ENCODE measurements at places on chromosomes 12 and 14.

- no peak for DNase-seq
Observed at GRCh38 chr14:76502638-76503037, 126.7 kb downstream of the ESRRB start.

DNA sequence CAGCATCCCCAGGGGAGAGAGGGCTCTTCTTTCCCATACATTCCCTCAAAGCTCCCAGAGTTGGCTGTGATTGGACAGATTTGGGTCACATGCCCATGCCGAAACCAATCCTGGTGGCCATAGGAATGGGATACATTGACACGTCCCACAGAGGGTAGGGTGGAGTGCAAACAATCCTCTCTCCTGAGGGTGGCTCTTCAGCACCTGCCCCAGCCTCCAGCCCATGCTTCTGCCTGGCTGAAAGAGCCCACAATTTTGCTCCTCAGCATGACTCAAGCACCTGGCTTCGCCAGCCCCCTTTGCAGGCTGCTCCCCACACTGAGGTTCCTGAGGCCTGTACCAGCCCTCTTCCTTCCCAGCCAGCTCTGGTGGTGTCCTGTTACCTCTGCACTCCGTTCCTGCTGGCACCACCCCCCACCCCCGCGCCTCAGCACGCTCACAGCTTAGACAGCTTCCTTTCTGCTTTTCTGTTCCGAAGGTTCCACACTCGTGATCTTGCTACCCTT lies 71.7 kb downstream of the CCDC92 start:
- no peak for DNase-seq

- DNase-seq: no peak
Observed at GRCh38 chr14:22981090-22981875, 1.1 kb downstream of the AJUBA start.

DNA sequence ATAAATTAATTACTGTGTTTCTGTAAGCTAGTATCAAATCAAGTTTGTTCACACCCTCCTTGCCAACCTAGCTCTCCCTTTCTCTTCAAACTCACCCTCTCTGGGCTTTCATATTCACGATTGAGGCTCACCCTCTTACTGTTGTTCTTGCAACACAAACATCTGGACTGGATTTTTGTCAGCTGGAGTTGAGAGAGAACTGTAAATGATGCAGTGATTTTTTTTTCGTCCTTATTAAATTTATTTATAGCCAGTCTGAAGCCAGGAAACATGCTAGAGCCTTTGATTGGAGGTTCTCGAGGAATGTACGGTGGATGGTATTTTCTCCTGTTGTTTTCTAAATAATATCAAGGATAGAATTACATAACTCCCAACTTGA lies 485.1 kb downstream of the ZFP36L1 start:
- no peak for DNase-seq

DNA sequence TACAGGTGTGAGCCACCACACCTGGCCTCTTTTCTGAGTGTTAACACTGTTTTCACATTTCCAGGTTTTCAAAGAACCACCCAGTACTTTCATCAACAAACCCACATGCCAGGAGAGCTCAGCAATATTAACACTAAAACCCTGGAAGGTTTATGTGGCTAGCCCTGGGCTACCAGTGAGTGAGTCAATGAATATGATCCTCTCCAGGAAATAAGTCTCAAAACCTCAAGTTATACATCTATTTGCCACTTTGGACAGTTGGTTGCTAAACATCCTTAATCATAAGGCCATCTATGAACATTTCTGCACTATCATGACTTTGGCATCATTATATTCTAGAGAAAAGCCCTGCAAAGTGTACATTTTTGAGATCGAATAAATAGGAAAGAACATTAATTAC lies 6.3 kb upstream of the CDKL1 start:
- DNase-seq: no peak

GRCh38 chr12:50240792-50241114 lies 42.6 kb downstream of the LIMA1 start:
- DNase-seq: no peak

DNA sequence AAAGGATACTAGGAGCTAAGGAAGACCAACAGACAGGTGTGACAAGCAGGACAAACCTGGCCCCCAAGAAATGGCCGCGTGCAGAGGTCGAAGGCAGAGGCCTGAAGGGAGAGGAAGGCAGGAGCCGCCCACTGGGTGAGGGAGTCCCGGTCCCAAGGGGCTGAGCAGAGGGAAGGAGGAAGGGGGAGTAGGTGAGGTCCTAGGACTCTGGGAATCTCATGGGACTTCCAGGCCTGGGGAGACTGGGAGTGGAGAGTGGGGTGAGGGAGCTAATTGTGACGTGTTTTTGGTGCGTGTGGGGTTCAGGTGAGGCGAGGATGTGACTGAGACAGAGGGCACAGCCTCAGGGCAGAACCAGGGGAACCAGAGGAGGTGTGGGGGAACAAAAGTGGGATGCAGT lies 11.7 kb upstream of the FLVCR2 start:
- DNase-seq: no peak

All from GF-D8 (cell line).